Substantia nigra (tissue), 51 donors: ENCODE measurements at places on chromosomes 11 and 22.

DNA sequence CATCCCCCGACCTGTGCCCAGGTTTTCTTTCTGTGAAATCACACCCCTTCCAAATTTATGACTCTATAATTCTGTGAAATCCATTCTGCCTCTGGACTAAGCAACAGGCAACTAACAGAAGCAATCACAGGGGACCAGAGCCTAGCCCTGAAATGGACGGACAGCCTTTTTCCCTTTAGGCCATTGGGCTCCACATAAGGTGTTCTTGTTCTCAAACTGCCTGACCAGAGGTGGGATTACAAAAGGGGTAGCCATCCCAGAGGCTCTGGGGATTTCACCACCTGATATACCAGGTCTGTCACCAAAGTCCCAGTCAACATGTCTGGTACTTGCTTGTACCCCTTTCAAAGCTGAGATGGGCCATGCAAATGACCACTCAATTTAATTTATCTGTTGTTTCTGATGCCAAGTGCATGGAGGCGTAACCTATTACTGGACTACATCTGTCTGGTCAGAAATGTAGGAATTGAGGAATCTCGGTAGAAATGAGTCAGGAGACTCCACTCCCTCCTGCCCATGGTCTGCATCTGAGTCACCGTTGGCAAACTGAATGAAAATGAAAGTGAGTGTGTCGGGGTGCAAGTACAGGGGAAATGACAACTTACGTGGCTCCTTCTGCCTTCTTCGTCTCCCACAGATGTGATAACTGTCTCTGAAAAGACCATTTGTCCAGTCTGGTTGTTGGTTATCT lies 10.2 kb downstream of the DKK3 start:
- DNase-seq = no peak

GRCh38 chr11:34570584-34570983 lies 50.3 kb upstream of the EHF start:
- DNase-seq = no peak

DNA sequence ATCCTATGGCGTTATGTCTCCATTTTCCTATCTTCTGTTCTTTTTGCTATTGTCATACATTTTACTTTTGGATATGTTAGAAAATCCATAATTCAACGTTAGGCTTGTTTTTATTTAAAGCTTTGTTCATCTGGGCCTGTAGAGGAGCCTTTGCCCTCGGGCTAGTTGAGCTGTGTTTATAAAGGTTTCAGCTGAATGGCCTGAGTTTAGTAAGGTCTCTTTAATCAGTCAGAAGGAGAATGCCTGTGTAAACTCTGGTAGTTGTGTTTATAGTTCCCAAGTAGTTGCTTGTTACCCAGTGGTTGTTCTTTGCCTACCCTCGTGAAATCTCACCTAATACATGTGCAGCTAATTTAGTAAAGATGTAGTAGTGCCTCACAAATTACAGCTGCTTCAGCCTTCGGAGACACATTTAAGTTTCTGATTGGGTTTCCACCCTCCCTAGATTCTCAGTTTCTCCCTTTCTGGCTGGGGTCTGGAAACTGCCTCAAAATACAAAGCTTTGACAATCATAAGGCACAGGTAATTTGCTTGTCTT lies 33.1 kb downstream of the MTMR3 start:
- DNase-seq = no peak

DNA sequence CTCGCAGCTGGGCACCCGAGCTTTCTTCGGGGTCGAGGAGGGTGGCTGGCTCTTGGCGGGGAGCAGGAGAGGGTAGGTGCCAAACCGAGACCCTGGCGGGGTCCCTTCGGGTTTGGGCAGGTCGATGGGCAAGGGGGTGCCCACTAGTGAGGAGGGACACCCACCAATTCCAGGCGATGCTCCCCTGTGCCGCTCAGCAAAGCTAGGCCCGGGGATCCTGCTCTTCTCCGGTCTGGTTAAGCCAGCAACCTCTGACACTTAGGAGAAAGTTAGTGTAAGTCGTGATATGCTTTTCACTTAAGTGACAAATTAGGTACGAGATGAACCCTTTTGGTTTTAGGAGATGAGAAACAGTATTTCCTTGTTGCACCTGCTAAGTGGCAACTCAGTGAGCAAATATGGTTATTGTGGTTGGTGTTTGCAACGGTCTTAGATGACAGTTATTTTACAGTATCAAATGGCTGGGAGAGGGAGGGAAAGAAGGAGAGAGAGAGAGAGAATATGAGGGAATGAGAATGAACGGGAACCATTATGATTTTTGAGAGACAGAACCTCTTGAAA lies 565 bp downstream of the NUCB2 start:
- no peak for DNase-seq

- DNase-seq = no peak
Observed at GRCh38 chr22:45757068-45757467, 85.4 kb downstream of the ATXN10 start.

DNA sequence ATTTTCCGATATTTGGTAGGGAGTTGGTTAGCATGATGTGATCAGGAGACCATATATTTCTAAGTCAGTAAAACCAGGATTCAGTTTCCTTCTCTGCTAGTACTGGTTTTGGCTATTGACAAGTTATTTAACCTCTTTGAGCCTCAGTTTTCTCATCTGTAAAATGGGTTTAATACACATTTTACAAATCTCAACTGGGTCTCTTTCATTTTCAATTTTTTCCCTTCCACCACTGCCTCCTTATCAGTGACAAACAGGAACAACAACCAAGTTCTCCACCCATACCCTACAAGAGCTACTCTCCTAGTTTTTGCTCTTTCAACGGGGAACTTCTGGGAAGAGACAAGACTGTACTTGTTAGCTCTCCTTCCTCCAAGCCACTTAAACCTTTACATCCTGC lies 6.2 kb upstream of the APLP2 start:
- no peak for DNase-seq

DNA sequence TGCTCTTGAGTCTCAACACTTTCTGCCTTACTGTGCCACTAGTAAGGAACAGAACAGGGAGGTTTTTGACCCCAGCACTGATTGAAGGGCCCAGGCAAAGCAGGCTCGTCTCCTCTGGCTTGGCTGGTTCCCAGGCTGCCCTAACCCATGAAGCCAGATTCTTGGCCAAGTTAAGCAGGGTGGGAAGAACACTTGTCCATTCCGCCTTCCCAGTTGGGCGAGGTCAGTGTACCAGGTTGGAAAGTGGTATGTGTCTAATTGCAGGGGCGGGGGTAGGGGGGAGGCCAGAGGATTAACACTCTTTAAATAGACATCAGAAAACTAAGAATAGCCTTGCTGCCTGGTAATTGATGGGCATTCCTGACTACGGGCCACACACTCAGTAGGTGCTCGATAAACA lies 14.4 kb downstream of the TIMP3 start:
- DNase-seq = no peak
